ENCODE measurements at places on chromosomes 5 and 9.
A peak's percentile ranks its signal among the peaks of the same experiment; 100 is the strongest.

- DNase-seq = no peak
These were observed 155.5 kb downstream of the PALM2AKAP2 start for GRCh38 chr9:109935406-109936087.

GRCh38 chr5:103402851-103403250 is 144.3 kb downstream of the MACIR start:
- DNase-seq = no peak

DNA sequence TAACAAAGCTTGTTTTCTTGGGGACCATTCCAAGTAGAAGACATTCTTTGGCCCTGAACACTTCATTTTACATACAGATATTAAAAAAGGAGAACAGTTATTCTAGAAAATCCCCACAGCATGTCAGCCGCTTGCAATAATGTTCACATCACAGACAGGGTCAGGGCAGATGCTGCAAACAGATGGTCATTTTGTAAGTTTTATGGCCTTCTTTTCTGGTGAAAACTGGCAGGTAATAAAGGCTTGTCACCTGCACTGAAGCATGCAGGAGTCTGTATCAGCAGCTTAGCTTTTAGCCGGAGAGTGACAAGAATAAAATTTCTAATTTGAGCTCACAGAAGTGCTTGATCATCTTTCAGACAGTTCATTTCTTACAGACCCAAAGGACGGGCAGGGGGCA is 220.9 kb upstream of the DAP start:
- no peak for DNase-seq

- DNase-seq = no peak
These were observed 1.8 kb upstream of the ENTPD2 start for GRCh38 chr9:137055385-137056364.

- DNase-seq = no peak
These were observed 6.8 kb upstream of the CEP120 start for GRCh38 chr5:123429993-123430392.

- DNase-seq = peak; percentile 39
These were observed at the start of gene LARP1 for GRCh38 chr5:154755361-154756008. TSS of gene LARP1 (plus strand) at chr5:154755377. CDS start at chr5:154755758, 381 bp downstream.

DNA sequence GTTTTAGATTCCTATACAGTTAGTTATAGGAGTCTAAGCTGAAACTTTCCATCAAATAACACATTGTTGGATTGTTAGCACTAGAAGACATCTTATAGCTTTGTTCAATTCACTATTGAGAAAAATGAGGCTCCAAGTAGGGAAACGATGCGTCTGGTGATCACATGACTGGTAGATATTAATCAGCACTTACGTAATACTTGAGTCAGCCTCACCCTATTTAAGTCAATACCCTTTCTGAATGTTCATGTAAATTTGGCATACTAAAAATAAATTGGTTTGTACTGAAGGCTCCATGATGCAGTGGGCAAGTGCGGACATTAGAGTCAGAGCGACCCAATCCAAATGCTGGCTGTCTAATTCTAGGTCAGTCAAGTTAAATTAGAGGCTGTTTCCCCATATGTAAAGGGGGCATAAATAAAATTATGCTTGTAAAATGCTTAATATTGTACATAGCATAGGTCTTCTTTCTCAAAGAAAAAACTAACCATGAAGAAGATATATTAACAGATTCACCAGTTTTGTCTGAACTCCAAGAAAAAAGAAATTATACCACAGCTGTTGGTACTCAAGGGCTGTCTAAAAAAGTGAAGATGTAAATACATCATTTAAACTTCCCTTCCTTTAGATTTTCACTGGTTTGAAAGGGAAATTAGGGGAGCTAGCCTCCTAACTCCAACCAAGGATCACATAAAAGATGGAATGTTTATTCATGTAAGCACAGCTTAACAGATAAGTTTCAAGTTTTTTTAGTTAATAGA is 406.6 kb upstream of the TLE4 start:
- no peak for DNase-seq

GRCh38 chr5:173394701-173395100 is 66.5 kb upstream of the STC2 start:
- DNase-seq = no peak

DNA sequence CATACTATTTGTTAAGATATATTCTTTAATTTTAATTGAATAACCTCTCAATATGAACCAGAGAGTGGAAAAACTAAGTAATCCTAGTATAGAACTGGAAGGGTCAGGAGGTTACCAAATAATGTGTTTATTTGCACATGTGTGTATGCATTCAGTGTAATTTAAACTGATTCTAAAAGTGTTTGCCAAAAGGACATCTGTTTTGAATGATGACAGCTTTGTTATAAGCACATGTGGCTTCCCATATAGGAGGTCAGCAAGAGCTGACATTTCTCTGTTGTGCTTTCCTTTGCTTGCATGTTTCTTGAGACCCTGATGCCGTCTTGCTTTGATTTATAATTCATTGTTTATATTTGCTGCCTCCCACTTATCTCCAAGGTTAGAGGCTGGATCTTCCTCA is 383.4 kb downstream of the BRINP1 start:
- no peak for DNase-seq
